ENCODE measurements at places on chromosomes 2 and 18.

GRCh38 chr2:71474744-71475397, 21.5 kb downstream of the DYSF start:
- DNase-seq = no peak

DNA sequence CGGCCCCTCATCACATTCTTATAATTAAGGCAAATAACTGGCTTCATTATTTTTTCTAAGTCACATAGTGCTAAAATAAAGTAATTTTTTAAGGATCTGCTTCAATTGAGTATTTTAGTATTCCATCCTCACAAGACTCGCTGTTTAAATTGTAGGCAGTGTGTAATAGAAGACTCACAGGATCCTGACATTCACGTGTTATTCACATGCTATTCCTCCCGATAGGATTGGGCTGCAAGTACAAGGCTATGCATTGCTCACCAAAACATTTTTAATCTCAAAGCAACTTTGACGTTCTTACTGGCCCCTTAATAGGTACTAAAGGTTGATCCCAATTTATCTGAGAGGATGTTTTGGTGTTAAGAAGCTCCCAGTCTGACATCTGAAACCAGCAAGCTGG, 127.6 kb upstream of the L3MBTL4 start:
- no peak for DNase-seq

DNA sequence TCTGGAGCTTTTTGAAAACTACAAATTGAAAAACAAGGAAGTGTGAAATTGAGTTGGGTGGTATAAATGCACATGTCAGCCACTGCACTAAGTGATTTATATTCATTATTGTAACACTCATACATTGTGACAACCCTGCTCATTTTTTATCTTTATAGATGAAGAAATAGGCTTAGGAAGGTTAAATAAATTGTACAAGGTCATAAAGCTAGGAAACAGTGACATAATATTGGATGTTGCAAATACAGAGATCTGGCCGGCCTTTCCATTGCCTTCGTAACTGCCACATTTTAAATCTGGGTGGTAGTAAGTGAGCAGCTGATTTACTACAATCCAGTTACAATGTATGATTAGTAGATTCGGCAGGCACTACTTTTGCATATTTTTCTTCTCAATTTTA, 76.6 kb upstream of the LPIN2 start:
- no peak for DNase-seq

GRCh38 chr2:101374821-101375561, 12.3 kb downstream of the CREG2 start:
- DNase-seq = no peak

DNA sequence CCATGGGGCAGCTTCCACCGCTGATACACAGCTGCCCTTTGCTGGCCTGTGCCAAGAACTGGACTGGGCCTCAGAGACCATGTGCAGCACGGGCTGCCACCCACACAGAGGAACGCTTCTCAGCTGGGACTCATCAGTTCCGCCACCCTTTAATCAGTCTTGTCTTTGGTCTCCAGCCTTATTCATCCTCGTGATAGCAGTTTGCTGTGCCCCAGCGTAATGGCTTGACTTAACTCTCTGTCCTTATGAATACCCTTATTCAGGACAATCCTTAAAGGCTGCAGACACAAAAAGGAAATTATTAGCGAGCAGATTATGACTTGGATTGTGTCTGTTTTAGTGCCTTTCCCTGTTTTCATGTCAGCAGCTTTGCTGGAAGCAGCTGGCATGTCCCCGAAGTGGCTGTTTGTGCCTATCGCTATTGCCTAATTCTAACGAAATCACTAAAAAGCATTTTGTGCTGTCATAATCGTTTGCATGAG, 108.9 kb upstream of the DAPL1 start:
- DNase-seq = no peak

GRCh38 chr2:64937687-64938491, 51.3 kb upstream of the SLC1A4 start:
- no peak for DNase-seq

DNA sequence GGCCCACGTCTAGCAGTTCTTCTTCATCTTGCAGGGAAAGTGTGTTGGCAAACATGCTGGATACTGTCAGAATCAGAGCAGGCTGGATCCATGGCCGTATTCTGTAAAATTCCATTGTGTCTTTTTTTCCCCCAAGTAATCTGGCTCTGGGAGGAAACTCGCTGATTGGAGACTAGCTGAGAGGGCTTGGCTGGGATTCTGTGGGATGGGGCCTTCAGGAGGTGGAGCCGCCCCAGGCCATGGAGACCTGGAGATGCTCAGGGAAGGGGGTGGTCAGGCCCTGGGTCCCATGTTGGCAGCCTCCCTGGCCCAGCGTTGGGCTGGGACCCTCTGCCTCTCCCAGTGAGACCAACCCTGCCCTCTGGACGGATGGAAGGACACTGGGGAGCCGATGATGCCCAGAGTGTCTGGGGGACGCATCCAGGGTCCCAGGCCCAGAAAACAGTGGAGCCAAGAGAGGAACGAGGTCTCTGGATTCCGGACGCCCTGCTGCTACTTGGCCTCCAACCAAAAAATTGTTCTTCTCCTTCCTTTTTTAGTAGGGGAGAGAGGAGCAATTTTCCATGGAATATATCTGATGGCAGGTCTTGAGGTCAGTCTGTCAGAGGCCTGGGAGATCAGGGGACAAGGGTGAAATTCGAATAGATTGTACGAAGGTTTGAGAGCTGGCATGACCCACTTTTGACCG, 114.5 kb downstream of the AGAP1 start:
- no peak for DNase-seq

- no peak for DNase-seq
Observed at GRCh38 chr2:202184557-202184956, 53.8 kb downstream of the SUMO1 start.

DNA sequence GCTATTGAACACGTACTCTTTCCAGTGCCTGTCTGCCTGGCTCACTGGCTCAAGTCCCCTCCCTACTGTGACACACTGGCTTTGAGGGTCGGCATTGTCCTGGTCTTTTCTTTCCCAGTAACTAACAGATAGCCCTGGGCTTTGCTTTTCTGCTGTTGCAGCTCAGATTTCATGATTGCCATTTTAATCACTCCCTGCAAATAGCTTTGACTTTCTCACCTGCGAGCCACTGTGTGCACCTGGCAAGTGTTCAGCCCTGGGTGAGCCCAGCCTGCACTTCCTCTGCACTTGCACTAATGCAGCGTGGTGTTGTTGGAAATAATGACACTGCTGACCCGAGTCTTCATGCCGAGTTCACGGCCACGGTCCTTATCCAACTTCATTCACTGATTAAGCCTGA, 52.9 kb downstream of the DCDC2C start:
- DNase-seq = no peak

Measured in NCI-H526 (cell line).